ENCODE measurements at places on chromosomes 6 and 20.

DNA sequence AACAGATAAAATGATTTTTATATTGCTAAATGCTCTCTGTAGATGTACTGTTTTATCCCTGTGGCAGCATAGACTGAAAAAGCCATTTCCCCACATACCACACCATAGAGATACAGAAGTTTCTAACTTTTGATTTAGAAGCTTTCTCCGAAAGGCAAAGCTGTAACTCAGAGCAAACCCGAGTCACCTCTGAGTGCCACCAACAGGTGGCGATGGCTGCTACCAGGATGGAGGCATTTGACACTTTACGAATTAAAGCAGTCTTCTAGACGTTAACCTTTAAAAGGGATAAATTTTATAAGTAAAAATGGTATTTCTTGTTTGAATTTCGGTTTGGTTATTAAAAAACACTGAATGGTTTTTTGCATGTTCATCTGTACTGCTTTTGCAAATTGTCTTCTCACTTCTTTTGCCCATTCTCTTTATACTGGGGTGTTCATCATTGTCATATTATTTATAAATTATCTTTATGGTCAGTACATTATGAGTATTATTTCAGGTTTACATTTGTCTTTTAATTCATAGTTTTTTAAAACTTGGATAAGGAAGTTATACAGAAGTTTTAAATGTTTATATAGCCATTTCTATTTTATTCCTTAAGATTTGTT lies 201.0 kb upstream of the CEP162 start:
- peak; percentile 85 for DNase-seq

GRCh38 chr6:16481697-16482399 lies 243.5 kb downstream of the GMPR start:
- no peak for DNase-seq

GRCh38 chr20:23374441-23374840 lies 12.5 kb downstream of the GZF1 start:
- DNase-seq = peak; percentile 56

DNA sequence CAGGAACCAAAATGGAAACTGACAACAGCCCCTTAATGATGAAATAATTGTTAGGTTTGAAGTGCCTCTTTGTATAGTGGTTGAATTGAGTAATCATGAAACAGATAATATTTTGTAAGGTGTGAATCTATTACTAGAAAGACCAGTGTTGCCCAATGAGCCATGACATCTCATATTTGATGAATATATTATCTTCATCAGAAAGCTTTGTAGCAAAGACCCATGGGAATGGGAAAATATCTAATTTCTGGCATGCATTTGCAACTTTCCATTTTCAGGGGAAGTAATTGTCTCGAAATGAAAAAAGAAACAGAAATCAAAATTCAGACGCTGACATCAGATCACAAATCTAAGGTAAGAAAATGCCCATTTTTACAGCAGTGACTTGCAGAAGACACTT lies 57.3 kb upstream of the LAMP5 start:
- DNase-seq = no peak

GRCh38 chr20:32983459-32984112 lies 20.6 kb downstream of the SUN5 start:
- DNase-seq = no peak

Measured in choroid plexus epithelial cell (primary cell).